ENCODE measurements at places on chromosomes 6 and 20.

DNA sequence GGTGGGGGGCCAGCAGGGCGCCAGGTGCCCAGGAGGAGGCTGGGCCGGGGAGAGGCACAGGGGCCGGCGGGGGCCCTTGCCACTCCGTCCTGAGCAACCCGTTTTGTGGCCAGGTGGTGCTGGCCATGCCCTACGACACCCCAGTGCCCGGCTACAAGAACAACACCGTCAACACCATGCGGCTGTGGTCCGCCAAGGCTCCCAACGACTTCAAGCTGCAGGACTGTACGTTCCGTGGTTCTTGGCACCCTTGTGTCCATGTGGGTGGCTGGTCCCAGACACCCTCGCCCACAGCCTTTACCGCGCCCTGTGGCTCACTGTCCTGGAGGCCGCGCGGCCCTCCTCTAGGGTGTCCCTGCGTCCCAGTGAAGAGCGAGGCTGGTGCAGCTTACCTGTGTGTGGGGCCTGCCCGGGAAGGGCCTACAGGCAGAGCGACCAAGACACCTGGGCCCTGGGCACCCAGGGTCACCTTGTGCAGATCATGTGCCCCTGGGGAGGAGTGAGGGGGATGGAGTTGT is 28.7 kb downstream of the PYGB start:
- DNase-seq = no peak

- peak; percentile 64 for DNase-seq
These were observed 165.1 kb upstream of the SLC24A3 start for GRCh38 chr20:19047040-19047950.

- no peak for DNase-seq
These were observed 20.5 kb downstream of the SNAI1 start for GRCh38 chr20:50003253-50003656.

GRCh38 chr6:82646231-82646615 is 282.6 kb downstream of the TPBG start:
- DNase-seq = no peak

DNA sequence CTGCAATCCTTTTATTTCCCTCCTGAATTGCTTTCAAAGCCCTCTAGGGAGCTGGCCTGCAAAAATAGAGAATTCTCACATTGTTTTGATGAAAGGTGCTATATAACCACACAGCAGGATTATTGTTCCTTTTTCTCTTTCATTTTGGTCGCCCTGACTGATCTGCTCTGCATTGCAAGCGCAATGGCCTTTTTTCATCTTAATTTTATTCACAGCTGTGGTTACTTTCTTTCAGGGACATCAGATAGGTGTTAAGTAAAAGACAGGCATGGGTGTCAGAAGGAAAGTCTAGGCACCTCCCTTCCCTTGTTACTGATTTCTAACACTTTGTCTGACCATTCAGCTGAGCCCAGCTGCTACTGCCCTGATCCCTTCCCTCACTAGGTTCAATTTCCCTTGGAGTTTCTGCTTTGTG is 850.5 kb upstream of the MAP3K7 start:
- no peak for DNase-seq

- DNase-seq = no peak
These were observed 37.1 kb upstream of the PROKR2 start for GRCh38 chr20:5353624-5354496.

All from DMS79 treated with DMSO at 0.1 percent for 48 hours (cell line).